ENCODE measurements at places on chromosomes 5 and 9.

DNA sequence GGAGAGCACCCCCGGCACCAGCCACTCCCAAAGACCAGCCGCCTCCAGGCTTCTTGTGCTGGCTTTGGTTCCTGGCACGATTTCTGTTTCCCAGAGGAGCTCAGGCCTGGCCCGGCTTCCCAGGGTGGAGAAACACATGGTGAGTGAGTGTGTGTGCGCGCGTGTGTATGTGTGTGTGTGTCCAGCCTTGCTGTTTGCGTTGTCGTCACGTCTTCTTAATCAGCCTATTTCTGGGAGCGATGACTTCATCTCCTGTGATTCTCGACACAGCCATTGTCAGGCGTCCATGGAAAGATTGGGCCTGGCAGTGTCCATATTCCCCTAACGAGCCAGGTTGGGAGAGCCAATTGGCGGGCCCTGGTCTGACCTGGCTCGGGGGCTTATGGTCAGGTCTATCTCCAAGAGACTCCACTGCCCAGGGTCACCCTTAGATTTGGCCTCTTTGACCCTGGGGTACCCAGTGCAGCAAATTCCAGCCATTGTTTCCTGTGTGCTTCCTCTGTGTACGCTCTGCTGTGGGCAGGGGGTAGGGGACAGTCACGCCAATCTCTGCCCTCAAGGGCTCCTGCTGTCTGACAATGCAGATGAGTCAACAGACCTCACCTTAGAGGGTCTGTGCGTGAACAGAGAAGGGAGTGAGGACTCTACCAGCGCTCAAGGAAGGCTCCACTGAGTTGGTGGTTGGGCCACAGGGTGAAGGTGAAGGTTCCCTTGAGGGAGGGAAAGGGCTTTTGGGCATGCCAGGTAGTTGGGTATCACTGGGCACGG, 73.8 kb downstream of the DAB2IP start:
- no peak for DNase-seq

DNA sequence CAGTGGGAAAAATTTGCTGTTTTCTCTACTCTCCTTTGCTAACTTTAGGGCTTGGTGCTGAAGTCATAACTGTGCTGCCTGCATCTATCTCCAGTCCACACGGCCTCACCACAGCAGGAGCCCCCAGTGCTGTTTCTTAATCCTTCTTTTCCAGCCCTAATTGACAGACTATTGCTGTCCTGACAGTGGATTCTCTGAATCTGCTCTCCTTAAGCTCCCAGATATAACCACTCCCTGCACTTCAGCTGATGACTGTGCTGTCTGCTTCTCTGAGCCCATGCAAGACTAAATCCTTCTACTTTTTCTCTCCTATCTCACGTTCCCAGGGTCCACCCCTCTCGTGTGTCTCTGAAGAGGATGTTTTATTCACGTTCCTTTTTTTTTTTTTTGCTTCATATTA, 19.7 kb upstream of the GRIA1 start:
- no peak for DNase-seq

- no peak for DNase-seq
Measured at GRCh38 chr5:84688566-84688965, 303.9 kb upstream of the EDIL3 start.

DNA sequence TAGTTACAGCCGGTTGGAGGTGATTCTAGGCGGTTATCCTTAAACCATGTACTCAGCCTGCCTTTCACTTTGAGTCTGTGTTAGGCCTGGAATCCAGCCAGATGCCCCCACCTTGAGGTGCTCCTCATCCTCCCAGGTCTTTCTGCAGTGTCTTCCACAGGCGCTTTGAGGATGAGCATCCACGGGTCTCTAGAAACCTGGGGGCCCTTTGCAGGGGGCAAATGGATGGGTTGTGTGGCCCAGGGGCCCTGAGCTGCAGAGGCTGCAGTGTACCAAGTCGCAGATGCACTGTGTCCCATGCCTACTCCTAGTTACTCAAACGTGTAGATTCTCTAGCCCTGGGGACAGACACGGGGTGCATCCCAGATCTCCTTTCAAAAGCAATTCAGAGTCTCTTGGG, 242.1 kb upstream of the IRX1 start:
- no peak for DNase-seq

GRCh38 chr9:84374013-84374412, 33.5 kb upstream of the SLC28A3 start:
- DNase-seq = no peak

DNA sequence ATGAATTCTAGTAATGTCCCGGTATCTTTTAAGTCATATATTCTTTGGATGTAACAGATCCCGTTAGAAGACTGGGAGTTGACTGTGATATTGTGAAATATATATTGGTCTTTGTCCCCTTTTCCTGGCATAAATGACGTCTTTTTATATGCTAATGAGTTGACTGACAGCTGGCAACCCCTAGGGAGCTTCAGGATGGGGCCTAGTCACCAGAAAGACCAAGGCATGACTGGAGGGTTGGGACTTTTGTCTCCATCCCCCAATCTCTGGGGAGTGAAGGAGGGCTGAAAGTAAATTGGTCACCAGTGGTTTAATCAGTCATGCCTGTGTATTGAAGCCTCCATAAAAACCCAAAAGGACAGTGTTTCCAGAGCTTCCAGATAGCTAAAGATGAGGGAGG, 241.6 kb downstream of the PJA2 start:
- DNase-seq = no peak

- DNase-seq = no peak
Measured at GRCh38 chr9:93603011-93603410, 26.6 kb downstream of the PHF2 start.

DNA sequence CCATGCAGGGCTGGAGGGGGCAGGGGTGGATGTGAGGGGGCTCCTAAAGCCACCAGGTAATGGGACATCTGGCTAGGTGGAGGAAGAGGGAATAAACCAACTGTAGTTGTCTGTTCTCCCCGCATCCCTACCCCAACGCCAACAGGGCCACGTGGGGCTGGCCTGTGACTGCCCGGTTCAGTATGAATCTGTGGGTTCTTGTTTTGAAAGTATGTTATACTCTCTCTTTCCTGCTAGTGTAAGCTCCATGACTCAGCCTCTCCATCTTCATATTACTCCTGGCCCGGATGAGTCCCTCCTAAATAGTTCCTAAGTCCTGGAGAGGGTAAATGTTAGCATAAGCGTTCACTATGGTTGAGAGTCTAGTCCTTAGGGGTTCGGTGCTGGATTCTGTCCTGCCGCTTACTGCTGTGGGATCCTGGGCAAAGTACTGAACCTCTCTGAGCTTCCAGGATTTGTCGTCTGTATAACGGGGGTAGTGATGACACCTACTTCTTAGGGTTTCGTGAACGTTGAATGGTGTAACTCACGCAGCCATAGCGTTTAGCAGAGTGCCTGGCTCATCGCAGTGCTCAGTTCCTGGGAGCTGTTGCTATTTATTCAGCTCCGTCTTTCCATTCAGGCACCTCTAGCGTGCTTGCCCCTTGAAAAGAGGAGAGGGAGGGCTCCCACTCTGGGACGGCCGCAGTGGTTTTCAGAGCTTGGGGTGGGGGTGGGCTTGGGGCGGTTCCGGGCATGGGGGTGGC, 28.8 kb downstream of the LHX2 start:
- no peak for DNase-seq

- DNase-seq = no peak
Measured at GRCh38 chr9:17993024-17993423, 414.2 kb downstream of the SH3GL2 start.

DNA sequence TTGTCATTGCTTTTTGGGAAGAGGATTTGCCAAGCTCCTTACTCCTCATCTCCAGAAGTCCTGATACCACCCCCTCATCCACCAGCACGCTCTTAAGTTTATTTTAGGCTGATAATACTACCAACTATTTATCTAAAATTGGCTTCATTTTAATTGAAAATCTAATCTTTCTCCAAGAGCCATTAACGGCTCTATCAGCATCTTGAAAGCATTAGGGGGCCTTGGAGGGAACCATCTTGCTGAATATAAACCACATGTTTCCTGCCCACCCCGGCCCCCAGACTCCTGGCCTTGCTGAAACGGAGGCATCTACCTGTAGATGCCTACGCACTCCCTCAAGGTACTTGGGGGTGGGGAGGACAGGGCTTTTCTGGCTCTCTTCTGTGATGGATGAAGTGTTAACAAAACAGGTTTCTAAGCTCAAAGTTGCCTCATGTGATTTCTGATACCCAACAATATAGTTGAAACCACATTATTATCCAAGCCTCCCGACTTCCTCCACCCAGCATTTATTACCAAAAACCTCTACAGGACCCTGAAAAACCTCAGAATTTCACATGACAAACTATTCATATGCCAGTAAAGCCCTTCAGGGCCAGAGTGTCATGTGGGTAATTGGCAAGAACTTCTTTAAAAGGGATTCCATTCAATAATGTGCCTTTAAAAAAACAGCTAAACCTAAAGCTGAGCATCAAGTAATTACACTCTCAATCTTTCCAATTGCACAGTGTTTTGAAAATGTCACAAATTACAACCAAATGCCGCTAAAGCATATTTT, 96.7 kb downstream of the SAXO1 start:
- DNase-seq = no peak

GRCh38 chr5:38535248-38535750, 21.1 kb downstream of the LIFR start:
- no peak for DNase-seq

GRCh38 chr9:100219347-100219746, 120.3 kb downstream of the INVS start:
- DNase-seq = no peak

DNA sequence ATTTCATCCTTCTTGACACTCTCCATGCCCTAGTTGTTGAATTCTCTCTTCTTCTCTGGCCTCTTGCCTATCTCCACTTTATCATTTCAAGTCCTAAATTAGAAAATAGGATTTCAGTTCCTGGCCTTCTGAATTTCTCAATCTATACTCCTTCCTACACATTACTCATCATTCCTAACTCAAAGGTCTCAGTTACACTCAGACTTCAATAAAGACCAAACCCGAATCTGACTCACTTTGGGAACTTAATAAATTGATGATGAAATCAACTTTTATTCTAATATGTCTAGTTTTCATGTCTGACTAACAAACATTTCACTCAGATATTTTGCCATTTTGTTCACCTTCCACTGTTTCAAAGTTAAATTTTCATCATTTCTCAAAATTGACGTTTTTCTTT, 113.6 kb upstream of the TSLP start:
- no peak for DNase-seq

- no peak for DNase-seq
Measured at GRCh38 chr9:18580151-18580550, 106.2 kb downstream of the ADAMTSL1 start.

DNA sequence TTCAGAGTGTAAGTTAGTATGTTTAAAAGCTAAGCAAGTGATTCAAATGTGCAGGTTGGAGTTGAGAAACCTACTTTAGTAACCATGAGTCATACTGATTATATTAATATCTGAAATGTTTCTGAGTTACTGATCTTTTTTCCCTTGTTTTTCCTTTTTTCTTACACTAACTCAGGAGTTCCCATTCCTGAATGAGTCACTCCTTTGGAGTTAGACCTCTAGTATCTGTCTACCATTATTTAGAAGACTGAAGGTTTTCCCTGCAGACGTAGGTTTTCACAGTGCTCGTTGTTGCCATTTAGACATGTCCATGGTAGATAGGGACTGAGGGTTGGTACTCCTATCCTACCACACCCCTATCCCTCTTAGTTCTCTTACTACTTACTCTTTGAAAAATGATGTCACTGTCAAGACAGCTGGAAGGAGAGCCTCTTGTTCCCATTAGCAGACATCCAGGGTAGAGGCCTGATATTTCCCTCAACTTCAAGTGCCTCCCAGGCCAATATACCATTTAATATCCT, 20.2 kb downstream of the OCLN start:
- DNase-seq = no peak

DNA sequence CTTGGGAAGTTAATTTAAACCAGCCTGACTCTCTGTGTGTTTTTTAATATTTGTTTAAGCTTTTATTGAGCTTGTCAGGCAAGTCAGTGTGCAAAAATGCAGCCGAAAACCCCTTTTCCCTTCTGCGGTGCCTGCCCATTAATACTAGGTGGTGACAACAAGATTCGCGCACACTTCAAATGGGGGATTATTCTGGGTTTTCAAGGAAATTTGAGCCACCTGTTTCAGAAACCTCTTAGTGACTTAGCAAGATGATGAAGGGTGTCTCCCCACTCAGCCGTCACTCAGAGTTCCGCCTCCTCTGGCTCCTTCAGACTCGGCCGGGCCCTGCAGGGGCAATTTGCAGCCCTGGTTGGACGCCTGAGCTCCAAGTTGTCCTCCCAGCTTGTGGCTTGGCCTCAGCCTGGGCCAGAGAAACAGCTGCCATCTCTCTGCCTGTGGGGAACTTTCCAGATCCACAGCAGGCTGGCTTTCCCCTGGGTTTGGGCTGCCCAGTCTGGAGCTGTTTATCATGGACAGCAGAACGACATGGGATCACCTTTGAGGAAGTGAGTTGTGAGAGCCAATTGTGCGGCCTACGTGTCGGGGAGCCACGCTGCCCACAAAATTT, 75.9 kb downstream of the SPRY4 start:
- DNase-seq = no peak

DNA sequence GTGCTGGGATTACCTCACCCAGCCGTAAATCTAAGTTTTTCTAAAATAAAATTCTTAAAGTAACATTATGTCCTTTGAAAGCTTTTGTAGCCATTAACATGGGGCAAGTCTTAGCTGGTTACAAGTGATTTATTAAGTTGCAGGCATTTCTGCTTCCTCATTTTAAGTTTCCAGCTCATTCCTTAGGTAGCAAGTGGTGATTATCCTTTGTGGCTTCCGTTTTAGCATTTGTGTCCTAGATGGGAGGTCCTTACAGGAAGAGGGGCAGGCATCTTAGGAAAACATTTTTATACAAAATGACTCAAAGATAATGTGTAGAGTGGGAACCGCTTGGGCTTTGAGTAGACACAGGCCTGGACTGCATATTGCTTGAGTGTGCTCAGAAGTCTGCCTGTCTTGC, 35.0 kb upstream of the ROPN1L start:
- no peak for DNase-seq

DNA sequence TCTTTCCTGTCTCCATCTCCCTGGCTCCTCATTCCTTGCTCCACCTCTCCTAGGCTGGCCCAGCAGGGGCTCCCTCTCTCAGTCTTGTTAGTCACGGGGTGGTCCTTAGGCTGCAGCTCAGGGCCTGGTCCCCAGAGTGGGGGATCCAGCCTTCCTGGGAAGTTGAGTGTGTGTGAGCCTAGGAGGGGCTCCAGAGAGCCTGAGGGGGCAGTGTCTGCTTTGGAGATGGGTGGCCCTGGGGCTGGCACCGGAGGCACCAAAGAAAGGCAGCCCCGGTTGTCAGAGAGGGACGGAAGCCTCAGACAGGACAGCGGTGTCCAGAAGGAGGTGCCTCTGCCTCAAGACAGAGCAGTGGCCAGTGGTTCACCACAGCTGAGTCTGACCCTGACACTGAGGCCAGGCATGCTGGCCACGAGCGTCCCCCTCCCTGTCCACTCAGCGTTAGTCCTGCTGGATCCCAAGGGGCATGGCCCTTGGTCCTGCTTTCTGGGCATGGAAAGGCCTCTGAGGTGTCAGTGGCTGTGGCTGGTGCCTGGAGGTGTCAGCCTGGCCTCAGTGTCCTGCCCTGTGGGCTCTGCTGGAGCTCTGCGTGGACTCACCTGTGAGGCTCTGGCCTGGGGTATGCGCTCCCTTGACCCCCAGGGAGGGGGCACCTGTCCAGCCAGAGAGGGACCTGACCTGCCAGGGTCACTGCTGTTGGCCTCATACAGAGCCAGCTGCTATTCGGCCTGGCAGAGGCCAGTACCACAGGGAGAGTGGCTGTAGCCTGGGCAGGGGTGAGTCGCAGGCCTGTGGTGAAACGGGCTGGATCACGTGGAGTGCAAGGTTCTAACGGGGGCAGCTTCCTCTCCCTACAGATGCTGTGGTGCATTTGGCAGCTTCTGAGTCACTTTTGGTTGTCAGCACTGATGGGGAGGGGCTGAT, 130.6 kb downstream of the CACNA1B start:
- no peak for DNase-seq

GRCh38 chr5:54558362-54558761, 40.8 kb downstream of the SNX18 start:
- DNase-seq = no peak

GRCh38 chr9:13083963-13084528, 195.4 kb downstream of the MPDZ start:
- DNase-seq = no peak
